HT-29 (cell line): ENCODE measurements at places on chromosomes 4 and X.

GRCh38 chrX:133267621-133268020 lies 49.5 kb upstream of the TFDP3 start:
- no peak for DNase-seq

- DNase-seq: no peak
These were observed 94.8 kb downstream of the CLNK start for GRCh38 chr4:10589799-10590198.

DNA sequence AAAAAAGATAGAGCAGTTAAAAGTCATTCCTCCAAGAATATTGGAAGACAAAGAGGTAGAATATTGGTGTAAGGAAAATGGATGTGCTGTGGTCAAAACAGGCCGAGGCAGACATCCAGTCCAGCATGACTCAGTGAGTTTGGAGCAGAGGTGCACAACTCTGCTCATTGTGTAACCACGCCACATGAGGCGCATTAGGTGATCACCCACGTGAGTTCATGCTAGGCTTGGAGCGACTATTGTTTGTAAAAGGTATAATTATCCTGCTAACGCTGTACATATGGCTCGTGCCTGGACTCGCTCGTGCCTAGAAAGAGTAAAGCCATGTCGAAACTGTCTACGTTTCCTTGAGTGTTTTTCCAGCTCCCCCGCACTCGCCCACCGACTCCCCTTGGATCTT lies 23.9 kb downstream of the C4orf54 start:
- DNase-seq: no peak

DNA sequence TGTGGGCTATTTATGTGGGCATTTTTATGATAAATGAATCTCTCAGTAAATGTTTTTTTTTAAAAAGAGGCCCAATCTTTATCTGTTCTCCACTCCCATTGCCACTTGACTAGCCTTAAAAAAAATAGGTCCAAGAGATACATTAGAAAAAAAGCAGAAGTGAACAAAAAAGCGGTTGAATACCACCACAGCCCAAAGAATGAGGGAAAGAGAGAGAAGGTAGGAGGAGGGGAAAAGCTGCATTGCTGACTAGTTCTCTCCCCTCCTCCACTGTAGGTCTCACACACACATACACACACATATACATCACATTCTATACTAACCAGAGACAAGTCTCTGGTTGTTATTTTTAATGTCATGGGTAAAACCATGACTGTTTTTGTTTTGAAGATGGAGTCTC lies 95.8 kb upstream of the IL13RA1 start:
- no peak for DNase-seq

GRCh38 chr4:155543126-155543765 lies 123.4 kb upstream of the GUCY1A1 start:
- DNase-seq: no peak

- peak; percentile 32 for DNase-seq
These were observed 28.1 kb downstream of the SLC16A2 start for GRCh38 chrX:74449322-74449936.

DNA sequence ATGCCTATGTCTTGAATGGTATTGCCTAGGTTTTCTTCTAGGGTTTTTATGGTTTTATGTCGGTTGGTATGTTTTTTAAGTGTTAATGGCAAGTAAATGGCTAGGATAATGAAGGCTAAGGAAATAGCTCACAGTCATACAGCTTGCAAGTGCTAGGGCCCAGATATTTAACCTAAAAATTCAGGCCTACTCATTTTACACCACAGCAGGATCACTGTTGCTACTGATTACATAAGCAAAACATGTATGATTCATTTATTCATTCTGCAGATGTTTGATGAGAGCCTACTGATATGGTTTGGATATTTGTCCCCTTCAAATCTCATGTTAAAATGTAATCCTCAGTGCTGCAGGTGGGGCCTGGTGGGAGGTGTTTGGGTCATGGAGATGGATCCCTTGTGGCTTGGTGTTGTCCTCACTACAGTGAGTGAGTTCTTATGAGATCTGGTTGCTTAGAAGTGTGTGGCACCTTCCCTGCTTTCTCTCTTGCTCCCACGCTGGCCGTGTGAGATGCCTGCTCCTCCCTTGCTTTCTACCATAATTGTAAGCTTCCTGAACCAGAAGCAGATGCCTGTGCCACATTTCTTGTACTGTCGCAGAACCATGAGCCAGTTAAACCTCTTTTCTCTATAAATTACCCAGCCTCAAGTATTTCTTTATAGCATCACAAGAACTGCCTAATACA lies 175.5 kb downstream of the MAPK10 start:
- no peak for DNase-seq

DNA sequence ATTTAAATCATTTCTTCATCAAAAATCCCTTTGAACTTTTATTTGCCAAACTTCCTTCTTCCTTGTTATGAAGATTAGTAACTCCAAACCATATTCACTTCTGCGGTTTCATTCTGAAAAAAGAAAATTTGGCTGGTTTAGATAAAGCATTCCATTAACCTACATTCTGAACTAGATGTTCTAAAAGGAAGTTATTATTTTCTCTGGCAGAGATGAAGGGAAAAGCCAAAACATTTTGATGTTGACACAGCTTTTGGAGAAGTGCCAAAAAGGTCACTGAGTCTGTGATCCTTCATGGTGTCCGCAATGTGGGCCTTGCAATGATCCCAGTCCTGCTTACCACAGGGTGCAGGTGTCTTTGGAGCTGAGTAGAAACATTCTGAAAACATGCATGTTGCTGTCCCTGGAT lies 36.0 kb downstream of the CXCL8 start:
- DNase-seq: peak; percentile 93

DNA sequence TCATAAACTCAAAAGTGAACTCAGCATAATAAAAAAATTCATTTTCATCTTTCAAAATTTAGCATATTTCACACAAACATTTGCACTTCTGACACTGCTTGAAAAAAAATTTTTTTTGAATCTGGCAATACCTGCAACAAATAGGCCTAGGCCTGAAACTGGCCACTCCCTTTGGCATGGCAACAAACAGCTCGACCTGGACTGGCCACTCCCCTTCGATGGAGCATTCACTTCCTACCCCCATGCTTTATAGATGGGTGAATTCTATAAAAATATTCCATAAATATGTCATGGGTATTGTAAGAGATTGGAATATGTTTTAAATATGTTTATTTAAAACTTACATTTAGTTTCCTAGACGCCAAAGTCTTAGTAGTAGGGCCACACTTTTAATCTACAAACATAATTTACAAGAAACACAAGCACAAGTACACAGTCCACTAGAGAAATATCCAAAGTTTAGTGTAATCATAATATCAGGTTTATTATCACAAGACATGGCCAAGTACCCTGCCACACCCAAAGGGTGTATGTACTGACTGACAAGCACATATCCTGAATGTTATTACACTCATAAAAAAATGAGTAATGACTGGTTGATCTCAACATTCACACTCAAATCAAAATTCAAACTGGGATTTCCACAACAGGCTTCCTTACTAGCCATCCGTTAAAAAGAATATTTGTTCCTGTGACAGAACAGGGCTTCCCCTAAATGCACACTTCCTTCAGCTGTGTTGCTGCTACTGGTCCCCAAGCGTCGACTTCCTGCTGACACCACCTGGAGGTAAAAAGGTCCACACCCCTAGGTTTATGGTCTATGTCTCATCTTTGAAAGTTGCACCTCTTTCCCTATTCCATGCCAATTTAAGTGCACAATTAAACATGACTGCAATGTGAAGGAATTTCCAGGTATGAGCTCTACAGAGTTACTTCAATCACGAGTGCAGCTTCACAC lies 271.5 kb downstream of the NR3C2 start:
- DNase-seq: no peak

- DNase-seq: no peak
These were observed 27.4 kb upstream of the HPGD start for GRCh38 chr4:174549721-174550120.

DNA sequence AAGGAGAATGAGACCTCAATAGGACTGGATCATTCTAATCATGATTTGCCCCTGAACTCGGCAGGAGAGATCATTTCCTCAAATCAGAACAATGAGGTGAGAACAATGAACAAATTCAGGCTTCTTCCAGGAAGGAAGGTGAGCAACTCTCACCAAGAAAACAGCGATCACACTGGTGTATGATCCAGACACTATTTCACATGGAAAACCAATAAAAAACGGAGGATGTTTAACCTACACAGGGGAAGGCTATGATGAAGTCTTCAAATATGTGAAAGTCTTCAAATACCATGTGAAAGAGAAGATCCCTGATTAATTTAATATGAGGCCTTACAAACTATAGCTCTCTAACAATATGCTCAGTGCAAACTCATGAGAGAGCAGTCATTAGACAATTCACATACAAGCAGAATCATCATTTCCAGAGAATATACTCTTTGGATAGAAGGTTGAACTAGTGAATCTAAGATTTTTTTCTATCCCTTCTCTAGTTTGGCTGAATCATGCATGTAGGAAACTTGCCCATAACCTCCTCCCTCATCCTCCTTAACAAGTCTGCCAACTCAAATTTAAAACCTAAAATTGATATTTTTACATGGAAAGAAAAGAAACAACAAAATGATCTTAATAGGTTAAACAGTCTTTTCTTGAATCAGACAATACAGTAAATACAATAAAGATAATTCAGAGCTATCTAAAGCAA lies 122.5 kb downstream of the ADAMTS3 start:
- no peak for DNase-seq

GRCh38 chrX:149643496-149643895 lies 11.9 kb upstream of the TMEM185A start:
- no peak for DNase-seq

DNA sequence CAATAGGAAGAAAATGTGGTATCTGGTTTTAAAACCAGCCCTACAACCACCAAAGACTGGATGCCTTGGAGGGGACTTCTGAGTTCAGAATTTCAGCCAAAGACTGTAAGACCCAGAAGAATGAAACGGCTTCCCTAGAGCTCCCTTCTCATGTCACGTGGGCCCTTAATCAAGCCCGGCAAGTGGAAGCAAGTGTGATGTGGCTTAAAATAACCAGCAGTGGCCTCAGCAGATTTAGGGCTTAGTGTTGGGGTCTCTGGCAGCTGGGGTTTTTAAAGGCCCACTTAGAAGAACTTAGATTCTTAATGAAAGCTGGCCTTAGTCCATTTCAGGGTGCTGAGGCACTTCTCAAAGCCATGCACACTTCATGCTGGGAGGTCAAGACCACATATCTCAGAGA lies 111.2 kb upstream of the TBC1D9 start:
- no peak for DNase-seq

GRCh38 chr4:184097241-184097605 lies 120.5 kb downstream of the ENPP6 start:
- no peak for DNase-seq

- no peak for DNase-seq
These were observed at the start of gene KLHL34 for GRCh38 chrX:21658152-21658737. TSS of gene KLHL34 (minus strand) at chrX:21658330. CDS start at chrX:21657788, 542 bp downstream.

DNA sequence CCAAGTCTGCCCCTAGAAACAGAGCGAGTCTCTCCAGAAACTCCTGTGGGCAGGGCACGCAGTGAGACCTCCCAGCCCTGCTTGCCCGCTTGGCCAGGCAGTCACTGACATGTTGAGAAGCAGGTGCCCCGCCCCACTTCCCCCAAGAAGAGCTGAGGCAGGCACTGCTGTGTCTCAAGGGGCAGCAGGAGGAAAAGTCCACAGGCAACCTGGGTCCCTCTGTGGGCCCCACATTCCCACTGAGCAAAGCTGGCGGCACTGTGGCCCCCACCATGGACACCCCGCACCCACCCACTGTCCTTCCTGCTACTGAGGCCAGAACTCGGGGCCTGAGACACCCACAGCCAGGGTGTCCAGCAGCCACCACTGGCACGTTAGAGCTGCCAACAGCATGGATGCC lies 137.3 kb upstream of the NKX1-1 start:
- no peak for DNase-seq

DNA sequence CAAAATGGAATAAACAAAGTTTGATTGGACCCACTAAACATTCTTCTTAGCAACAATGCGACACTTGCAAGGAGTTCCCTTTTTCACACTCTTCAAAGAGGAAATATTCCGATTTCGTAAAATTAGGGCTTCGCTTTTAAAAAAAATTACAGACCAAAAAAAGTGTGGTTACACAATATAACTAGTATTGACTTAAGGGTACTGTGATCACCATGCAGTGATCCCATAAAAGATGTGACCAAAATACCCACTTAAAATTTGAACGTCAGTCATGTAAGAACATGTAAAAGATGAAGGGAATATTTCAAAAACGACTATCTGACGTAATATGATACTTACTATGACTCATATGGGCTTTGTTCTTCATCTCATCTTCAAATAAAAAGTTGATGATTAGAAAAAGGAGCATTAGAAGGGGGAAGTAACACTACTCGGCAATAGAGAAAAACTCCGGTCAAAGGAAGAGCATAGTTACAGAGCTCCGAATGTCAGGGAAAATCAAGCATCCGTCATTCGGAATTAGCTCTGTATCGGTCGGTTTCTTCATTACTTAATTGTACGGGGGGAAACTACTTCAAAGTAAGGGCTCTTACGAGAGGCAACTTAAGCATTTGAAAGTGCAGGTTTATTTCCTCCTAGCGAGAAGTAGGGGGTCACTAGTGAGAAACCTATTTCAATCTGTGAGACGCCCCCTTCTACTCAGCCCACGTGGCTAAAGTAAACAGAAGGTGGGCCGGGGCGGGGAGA lies 1.3 kb upstream of the TET2 start:
- DNase-seq: peak; percentile 16

- no peak for DNase-seq
These were observed 1131.5 kb downstream of the PCDH18 start for GRCh38 chr4:136400829-136401228.

DNA sequence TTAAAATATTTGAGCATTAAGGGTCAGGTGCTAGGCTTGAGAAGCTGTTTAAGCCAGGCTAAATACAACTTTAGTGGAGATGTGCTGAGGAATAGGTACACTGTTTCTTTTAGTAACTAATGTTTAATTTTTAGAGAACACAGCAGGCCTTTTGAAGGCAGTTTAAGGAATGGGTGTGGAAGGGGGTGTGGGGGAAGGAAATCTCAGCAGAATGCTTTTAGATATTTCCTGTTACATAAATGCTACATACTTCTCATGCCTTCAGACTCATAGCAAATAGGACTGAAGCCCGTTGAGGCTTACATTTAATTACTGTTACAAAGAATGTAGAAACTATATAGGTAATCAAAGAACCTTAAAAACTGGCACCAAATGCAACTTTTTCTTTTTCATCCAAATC lies 66.3 kb downstream of the WWC2 start:
- DNase-seq: no peak

GRCh38 chr4:4217113-4217512 lies 9.6 kb downstream of the OTOP1 start:
- DNase-seq: no peak

DNA sequence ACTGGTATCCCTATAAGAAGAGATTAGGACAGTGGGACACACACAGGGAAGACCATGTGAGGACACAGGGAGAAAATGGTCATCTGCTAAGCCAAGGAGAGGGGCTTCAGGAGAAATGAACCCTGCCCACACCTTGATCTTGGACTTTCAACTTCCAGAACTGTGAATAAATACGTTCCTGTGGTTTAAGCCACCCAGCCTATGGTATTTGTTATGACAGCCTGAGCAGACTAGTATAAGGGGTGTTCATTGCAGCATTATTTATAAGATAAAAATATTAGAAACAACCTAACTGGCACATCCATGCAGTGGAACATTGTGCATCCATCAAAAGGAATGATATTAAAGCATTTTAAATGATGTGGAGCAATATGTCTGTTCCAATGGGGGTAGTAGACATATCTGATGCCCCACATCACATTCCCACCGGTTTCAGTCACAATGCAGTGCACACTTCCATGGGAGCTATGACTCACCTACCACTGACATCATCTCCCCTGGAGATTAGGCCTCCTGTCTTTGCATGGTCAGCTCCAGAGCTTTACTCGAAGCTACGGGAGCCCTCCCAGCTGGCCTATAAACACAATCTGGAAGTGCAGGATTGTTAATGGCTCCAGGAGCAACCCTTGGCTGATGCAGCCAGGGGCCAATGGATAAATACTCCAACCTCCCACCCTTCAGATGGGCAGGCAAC lies 38.9 kb upstream of the MAMLD1 start:
- DNase-seq: no peak
